ENCODE measurements at places on chromosomes 1 and 21. TPM values are rescaled to one million over a fixed set of nuclear protein-coding genes. Genes with fewer than 3 reads are reported as not detected.

RIIAD1 gene
- not detected for total RNA-seq

PLD5 gene
- not detected for total RNA-seq

AQP10 gene
- total RNA-seq, result not detected

PADI2 gene
- total RNA-seq, result 11.2 TPM

- no peak for DNase-seq
These were observed 25.4 kb downstream of the ITGB3BP start for GRCh38 chr1:63497577-63497976.

GRCh38 chr1:46474570-46474969, 15.1 kb upstream of the DMBX1 start:
- DNase-seq, result no peak

- no peak for DNase-seq
These were observed 30.5 kb downstream of the ZBTB8OS start for GRCh38 chr1:32619701-32620485.

GRCh38 chr1:26338670-26339069, 15.3 kb downstream of the CRYBG2 start:
- DNase-seq, result no peak

DNA sequence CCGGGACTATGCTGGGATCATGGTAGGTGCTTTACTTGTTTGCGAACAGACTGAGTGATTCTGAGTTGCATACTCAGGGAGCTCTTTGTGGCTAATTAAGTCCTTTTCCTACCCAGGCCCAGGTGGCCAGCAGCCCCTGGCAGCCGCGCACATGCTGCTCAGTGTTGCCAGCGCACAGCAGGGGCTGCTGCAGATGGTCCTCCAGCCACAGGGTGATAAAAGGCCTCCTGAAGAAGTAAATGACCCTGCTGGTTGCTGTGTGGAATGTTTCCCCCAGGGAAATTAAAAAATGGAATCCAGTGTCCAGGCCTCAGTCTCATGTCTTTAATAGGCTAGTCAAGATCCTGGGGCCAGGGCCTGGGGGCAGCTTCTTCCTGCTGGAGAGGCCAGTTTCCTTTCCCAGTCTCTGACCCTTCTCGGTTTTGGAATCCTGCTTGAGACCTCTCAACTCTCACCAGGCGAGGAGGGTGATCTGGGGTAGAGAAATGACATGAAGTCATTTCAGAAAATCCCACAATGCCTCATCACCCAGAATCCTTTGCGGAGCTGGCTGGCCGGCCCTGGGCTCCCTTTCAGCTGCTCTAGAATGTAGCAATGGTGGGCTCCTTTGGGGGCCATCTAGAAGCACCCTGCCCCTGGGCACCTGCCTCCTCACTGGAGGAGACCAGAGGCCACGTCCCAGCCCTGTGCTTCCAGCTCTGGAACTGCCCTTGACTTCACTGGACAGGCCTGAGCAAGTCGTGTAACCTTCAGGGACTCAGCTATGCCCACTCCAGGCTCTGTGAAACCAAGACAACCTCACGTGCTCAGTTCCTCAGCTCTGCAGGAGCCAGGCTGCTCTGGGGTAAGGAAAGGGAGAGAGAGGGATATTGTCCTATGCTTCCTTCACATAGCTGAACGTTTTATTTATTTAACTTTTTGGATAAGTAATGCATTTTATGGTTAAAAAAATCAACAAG, 131.4 kb downstream of the MRPS6 start:
- no peak for DNase-seq

Data from naive thymus-derived CD4-positive, alpha-beta T cell (primary cell).